ENCODE measurements at places on chromosomes 1 and 21.

- DNase-seq = no peak
Observed at GRCh38 chr1:24435782-24436365, 20.3 kb downstream of the NIPAL3 start.

DNA sequence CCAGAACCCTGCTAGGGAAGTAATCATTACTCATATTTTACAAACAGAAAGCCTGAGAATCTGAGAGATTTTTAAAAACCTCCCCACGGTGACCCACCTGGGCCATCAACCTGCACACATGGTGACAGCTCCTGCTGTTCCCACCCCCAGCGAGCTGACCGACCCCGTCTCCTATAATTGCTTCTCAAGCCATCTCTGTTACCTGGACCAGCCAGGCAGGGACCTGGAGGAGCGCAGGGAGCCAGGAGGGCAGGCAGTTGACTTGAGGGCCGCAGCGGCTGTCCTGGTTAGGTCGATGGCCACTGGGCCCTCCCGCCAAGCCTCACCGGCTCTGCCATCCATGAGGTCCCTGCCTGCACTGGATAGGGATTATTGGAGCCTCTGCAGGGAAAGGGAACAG, 7.7 kb downstream of the TFF2 start:
- DNase-seq = no peak

DNA sequence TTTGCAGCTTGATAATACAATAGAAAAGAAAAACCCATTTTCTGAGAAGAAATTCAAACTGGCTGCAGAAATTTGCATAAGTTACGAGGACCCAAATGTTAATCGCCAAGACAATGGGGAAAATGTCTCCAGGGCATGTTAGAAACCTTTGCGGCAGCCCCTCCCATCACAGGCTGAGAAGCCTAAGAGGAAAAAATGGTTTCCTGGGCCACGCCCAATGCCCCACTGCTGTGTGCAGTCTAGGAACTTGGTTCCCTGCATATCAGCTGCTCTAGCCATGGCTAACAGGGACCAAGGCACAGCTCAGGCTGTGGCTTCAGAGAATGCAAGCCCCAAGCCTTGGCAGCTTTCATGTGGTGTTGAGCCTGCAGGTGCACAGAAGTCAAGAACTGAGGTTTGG, 37.5 kb upstream of the TMEM61 start:
- no peak for DNase-seq

- DNase-seq = no peak
Observed at GRCh38 chr1:30272277-30273020, 450.9 kb downstream of the MATN1 start.

- no peak for DNase-seq
Observed at GRCh38 chr1:51752073-51752948, 126.2 kb downstream of the NRDC start.

DNA sequence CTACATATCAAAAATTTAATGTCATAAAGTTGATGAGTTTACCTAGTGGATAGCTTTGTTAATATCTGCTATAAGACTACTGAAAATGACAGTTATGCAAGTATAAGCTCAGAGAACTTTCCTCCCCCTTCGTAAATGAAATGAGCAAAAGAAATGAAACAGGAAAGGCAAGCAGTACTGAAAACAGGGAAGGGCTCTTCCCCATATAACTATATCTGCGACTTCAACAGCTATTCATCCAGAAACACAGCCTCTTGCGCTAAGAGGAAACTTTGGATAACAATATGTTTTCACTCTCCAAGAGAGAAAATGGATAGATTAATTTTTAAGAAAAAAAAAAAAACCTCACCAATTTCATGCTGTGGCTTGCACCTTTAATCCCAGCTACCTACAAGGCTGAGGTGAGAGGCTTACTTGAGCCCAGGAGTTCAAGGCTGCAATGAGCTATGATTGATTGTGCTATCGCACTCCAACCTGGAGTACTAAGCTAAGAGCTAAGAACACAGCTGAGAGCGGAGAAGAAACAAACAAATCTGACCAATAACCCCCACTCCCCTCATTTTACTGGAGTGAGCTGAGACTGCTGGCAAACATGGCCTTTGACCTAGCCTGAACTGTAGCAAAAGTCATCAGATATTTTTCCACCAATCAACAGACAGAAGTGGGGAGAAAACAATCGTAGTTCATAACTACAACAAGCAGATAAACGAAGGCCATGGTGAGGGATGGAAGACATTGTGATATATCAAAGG, 29.0 kb downstream of the METTL18 start:
- DNase-seq = no peak

DNA sequence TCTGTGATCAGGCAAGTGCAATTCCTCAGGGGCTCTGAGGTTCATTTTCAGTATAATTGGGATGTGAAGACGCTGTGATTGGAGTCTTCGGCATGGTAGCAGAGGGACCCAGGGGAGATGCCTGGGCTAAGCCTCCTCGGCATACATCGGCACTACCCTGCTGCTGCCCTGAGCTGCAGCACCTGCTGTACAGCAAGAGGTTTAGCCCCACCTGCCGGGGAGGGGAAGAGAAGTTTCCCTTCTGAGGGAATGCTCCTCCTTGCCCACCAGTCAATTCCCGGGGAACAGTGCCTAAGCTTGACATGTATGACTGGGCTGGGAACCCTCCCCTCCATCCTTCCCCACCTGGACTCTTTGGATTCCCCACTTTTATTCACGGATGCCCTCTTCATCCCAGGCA, 24.9 kb downstream of the CNIH3 start:
- DNase-seq = no peak

GRCh38 chr21:37005548-37006485, 685 bp upstream of the RIPPLY3 start:
- DNase-seq = no peak

DNA sequence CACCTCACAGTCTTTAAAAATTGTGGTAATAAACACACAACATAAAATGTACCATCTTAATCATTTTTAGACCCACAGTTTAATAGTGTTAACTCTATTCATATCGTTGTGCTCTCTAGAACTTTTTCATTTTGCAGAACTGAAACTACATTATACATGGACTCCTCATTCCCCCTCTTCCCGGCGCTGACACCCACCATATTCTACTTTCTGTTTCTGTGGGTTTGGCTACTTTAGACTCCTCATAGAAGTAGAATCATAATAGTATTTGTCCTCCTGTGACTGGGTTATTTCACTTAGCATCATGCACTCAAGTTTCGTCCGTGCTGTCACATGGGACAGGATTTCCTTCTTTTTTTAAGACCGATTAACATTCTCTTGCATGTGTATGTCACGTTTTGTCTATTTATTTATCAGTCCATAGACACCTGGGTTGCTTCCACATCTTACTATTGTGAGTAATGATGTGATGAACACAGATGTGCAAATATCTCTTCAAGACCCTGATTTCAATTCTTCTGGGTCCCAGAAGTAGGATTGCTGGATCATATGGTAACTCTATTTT, 62.9 kb upstream of the TMPRSS2 start:
- no peak for DNase-seq

DNA sequence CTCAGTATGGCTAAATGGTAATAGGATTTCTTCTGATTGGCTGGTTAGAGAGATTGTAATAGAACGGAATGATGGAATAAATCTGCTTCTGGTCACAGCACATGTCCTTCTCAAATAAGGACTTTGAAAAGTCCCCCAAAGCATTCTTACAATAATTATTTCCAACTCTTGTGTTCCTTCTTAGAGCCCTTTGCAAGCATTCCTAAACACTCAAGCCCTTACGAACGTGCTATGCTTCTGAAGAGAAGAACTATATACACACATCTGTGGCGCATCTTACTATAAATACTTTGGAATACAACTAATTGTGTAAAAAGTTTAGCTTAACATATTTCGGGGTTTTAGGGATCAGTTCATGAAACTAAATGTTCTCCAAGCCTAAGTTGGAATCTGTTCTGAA, 25.6 kb downstream of the CLIC4 start:
- no peak for DNase-seq

GRCh38 chr1:154352581-154353459, 27.5 kb downstream of the ATP8B2 start:
- DNase-seq = no peak

DNA sequence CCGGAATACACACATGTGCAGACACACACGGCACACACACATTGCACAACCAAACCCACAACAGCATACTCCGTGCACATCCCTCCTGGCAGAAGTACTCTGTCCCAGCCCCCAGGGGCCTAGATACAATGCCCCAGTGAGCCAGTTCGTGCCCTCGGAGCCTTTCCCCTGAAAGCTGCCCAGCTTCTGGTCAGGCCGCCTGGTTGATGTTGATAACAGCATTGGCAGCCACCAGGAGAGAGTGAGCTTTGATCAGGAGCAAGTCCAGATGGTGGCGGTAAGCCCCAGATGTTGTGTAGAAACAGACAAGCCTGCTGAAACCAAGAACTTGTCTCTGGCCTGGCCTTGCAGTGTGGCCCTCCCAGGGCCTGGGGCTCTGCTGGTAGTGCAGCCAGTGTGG, 109.1 kb downstream of the GRIK3 start:
- no peak for DNase-seq

DNA sequence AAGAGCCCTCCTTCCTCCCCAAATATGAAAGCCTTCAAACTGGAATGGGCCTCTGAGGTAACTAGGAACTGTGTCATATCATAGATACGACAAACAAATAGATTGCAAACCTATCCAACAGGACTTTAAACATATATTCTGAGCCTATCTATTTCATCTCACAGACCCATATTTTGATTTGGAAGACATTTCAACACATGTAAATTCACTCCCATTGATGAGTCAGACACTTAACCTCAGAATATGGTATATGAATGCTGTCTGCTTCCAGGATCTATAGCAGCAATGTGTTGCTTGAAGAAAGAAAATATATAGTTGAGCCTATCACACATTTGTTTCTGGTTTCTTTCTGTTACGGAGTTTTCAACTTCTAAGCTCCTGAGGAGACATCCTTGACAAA, 221.9 kb upstream of the SAMSN1 start:
- DNase-seq = no peak

DNA sequence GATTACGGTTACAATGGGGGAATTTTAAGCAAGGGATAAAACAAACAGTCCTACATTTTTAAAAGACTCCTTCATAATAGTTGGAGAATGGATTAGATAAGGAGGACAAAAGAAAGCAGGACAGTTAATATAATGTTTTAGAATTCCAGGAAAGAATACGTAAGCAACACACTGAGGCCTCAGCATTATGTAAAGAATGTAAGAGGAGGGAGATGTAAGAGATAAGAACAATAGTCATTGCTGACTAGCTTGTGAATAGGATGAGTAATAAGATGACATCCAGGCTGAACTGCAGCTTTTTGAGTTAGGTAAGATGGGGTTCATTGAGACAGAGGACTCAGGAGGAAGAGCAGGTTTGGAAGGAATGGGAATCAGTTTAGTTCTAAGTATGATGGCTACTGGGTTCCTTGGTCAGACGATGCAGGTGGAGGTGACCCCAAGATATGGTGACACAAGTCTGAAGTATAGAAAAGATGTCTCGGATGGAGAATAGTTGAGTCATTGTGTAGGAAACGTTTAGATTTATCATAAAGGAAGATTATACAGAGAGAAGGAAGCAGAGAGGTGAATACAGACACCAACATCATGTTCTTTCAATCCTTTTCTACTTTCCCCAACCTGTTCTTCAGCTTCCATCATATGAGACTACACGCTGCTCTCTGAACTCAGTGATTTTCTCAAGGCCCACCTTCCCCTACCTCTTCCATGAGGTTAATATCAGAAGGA, 372.8 kb downstream of the PTBP2 start:
- DNase-seq = peak; percentile 92

GRCh38 chr1:246491551-246492053, 15.5 kb downstream of the SMYD3 start:
- no peak for DNase-seq

- DNase-seq = no peak
Observed at GRCh38 chr21:31347435-31348032, 3.5 kb upstream of the TIAM1 start.

DNA sequence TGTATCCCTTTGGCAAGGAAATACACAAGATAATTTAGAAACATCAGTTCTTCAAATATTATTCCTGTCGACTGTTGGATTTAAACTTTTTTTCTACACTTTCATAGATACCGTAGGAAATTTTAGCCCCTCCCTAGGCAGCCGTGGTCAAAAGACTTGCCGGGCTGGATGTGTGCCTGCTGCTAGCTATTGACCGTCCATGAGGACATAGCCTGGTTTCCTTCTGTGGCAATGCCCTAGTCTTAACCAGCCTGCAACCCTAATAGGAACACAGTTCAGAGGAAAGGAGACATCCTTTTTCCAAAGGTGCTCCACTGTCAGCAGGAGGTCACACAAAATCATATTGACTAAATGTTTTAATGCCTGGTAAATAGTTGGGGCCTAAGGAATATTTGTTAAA, 20.4 kb upstream of the KIAA1614 start:
- DNase-seq = no peak

GRCh38 chr1:8969937-8970336, 24.3 kb downstream of the CA6 start:
- DNase-seq = no peak

DNA sequence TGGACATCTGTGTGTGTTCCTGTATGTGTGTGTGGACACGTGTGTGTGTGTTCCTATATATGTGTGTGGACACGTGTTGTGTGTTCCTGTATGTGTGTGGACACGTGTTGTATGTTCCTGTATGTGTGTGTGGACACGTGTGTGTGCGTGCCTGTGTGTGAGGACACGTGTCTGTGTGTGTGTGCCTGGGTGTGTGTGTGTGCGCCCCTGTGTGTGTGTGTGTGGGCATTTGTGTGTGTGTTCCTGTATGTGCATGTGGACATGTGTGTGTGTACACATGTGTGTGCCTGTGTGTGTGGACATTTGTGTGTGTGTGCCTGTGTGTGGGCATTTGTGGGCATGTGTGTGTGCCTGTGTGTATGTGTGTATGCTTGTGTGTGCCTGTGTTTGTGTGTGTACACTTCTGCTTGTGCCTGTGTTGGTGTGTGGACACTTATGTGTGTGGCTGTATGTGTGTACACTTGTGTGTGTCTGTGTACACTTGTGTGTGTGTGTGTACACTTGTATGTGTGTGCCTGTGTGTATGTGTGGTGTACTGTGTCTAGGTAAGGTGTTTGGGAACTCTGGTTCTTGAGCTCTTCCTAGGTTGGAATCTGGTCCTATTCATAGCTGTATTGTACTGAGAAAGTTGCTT, 3.7 kb upstream of the IGSF21 start:
- DNase-seq = no peak

- DNase-seq = no peak
Observed at GRCh38 chr1:194447636-194448035, 1261.2 kb upstream of the B3GALT2 start.

DNA sequence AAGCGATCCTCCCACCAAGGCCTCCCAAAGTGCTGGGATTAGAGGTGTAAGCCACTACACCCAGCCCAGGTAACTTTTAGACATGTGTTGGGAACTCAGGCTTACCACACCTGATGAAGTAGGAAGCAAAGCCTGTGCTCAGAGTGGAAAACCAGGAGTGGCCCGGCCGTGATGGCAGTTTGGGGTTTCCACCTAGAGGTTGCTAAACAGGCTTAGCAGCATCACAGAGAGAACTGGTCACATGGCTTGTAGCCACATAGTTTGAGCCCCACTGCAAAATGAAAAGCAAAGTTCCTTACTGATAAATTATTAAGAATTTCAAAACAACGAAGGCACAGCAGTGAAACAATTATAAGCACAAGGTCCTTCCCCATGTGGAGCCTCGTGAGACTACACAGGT, 142.6 kb upstream of the CXADR start:
- DNase-seq = no peak

- peak; percentile 28 for DNase-seq
Observed at GRCh38 chr1:19582318-19582717, 61.8 kb upstream of the NBL1 start.

GRCh38 chr1:37946703-37947360, at the start of gene INPP5B:
Gene INPP5B, minus strand, starts transcription at chr1:37947053. Its CDS starts 745 bp downstream, at chr1:37946308.
- peak; percentile 64 for DNase-seq

GRCh38 chr21:35156293-35157278, 107.5 kb upstream of the RUNX1 start:
- DNase-seq = no peak

- DNase-seq = no peak
Observed at GRCh38 chr1:25064465-25065240, 134.6 kb upstream of the RUNX3 start.

All from RCC 7860 (cell line).